ENCODE measurements at places on chromosomes 13 and 19.

DNA sequence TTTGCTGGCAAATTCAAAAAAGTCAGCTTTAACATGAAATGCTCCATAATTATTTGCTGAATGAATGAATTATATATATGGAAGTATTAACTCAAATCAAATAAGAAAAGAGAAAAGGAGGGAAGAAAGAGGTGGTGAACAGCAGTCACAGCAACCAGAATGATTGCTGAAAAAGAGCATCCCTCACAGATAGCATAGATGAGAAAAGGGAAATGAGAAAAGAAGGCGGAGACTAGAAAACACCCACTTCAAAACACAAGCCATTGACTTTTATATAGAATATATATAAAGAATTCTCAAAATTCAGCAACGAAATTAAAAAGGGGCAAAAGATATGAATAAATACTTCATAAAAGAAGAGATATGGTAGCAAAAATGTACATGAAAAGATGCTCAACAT, 75.2 kb downstream of the CAB39L start:
- no peak for DNase-seq

DNA sequence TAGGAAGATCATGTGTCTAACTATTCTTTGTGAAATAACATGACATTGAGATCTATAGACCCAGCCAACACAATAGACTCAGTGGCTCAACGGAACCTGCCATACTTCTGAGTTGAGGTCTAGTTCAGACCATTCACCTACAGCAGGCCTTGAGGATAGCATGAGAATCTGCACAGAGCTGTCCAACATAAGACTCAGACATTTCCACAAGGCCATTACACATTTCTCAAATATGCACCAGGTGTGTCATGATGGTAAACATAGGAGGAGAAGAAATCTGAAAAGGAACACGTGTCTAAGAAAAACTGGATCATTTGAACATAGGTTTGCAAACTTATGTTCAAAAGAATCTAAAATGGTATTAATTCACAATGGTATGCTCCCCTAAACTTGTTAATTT, 421.4 kb downstream of the SLITRK6 start:
- DNase-seq, result no peak

DNA sequence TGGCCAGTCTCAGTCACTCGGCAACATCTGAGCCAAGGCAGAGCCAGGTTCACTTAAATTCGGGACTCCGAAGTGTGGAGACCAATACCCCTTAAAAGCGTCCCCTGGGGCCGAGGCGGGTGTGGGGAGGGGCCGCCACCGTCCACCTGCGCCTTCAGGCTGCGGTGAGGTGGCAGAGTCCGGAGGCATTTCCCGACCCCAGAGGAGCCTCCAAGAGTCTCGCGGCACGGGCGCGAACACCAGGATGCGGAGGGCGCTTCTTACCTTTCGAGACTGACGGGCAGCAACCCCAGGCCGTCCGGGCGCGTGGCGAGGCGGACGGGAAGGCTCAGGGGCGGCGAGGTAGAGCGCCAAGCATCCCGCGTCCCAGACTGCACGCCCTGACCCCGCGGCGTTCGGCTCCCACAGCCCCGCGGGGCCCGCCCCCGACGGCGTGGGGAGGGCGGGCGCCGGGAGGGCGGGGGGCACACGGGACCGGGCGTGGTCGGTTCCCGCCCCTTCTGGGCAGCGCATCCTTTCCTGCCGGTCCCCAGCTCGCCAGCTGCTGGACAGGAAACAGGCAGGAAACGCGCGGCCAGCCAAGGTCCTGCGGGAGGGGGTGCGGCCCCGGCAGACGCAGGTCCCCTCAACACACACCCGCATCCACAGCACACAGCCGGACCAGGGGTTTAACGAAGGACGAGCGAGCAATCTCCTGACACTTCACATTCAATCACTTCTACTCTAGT, at the start of gene THSD1:
THSD1 (minus strand) TSS at position 406 of the 728 bp plus-strand sequence. CDS start 3,572 bp downstream, outside the sequence.
- DNase-seq, result no peak

DNA sequence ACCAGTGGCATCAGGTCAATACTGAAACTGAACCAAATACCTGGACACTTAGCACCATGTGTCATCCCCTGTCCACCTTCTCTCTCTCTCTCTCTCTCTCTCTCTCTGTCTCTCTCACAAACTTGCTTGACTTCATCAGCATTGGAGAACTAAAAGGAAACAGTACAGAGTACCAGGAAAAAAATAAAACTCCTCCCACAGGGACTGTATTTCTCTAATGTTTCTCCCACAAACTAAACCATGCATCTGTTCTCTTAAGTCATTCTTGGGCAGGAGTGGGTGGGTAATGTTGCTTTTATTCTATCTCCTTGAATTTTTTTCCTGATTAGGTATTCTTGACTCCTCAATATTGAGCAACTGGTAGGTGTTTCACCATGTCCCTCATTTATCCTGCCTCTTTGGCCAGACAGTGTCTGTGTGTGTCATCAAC, 112.9 kb upstream of the CACNA1A start:
- DNase-seq, result no peak

DNA sequence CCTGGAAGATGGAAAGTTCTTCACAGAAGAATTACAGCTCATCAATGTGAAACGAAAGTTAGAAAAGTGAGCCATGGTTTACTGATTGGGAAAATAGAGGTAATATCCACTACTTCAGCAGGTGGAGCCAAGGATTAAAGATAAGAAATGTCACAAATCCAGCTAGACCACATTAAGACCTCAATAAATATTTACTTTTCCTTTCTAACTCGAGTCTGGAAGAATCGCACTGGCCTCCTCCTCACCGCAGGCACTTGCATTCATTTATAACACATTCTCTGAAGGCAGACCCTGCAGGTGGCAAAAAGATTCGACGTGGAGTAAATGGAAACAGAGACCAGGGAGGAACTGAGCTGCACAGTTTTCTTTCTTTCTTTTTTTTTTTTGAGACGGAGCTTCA, 7.4 kb downstream of the SLC35E1 start:
- DNase-seq, result no peak

GRCh38 chr19:17136021-17136420, 60.4 kb downstream of the MYO9B start:
- DNase-seq, result no peak

GRCh38 chr13:101988140-101988539, 413.7 kb downstream of the FGF14 start:
- DNase-seq, result no peak

- DNase-seq, result no peak
Measured at GRCh38 chr13:66102864-66103263, 1127.3 kb downstream of the PCDH9 start.

DNA sequence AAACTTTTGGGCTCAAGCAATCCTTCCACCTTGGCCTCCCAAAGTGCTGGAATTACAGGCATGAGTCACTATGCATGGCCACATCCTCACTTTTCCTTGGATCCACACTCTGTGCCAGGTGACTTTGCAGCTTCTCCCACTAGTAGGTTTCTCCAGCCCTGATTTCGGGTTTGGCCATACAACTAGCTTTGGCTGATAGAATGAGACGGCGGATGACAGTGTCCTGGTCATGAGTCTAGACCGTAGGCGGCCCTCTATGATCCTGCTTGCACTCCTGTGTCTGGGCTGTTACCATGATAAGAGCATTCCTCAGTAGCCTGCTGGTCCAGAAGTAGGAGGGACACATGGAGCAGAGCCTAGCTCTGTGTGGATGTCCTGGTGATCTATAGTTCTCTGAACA, 112.5 kb upstream of the KL start:
- DNase-seq, result no peak

- DNase-seq, result no peak
Measured at GRCh38 chr13:45215392-45216077, 14.7 kb upstream of the KCTD4 start.

DNA sequence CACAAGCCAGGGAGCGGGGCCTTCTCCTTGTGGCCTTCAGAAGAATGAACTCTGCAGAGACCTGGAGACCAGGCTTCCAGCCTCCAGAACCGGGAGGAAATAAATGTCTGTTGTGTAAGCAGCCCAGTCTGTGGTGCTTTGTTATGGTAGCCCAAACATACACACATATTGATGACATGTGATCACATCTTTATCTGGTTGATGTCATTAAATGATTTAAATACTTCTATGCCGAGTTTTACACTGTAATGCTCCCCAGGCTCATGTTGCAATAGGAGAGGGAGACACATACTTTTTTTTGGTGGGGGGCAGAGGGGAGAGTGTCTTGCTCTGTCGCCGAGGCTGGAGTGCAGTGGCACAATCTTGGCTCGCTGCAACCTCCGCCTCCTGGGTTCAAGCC, 188.0 kb upstream of the IRS2 start:
- no peak for DNase-seq

Measured in hypothalamus (tissue), 51 donors.